ENCODE measurements at places on chromosomes 3 and 15.

DNA sequence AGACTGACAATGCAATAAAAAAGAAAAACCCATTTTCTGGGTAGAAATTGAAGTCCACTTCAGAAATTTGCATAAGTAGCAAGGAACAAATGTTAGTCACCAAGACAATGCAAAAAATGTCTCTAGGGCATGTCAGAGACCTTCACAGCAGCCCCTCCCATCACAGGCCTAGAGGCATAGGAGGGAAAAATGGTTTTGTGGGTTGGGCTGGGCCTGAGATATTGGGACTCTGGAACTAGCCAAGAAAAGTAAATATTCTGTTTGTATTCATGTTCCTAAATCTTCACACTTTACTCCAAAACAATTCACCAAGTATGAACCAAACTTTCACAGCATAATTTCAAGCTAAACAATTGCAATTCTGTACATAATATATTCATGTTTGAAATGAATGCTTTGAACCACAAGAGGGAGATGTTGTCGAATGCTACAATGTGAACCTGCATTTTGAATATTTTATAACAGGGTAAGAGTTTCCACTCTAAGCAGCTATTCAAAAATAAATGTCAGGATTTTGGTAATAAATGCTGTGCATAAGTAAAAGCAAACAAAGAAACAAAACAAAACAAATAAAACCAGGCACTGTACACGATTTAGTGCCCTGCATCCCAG, 429.2 kb downstream of the OTOL1 start:
- DNase-seq: no peak

DNA sequence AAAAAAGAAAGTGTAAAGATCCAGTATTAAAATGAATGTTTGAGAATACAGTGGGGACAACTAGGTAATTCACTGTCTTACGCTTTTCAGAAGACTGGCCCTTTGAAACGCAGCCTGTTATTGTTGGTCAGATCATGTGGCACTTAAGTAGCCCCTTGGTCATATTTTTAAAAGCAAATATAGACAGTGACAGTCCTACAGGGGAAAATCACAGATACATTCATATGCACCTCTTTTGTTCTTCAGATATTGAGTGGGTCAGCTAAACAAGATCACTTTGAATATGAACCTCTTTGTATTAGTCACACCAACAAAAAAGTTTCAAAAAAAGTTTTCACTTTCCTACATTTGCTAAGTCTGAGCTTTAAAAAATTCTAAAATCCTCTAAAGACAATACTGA, 36.0 kb downstream of the TIGIT start:
- DNase-seq: no peak

DNA sequence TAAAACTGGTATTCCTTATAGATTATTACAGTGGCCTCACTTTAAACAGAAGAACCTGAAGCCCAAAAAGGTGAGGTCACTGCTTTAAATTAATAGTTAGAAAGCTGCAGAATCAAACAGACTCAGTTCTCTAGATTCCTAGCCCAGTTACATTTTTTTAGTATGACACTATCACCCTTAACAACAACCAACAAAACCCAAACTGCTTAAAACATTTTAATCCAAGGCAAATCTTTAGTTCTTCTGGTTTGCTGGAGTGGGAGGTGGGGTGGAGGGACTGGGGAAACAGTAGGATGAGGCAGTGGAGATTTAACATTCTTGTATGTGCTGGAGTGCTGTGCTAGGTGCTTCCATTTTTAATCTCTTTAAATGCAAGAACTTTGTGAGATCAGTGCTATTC, 631.6 kb upstream of the KCNMB2 start:
- DNase-seq: no peak

- DNase-seq: no peak
These were observed 1.5 kb upstream of the NCK1 start for GRCh38 chr3:136860541-136860940.

- no peak for DNase-seq
These were observed 6.3 kb downstream of the EOMES start for GRCh38 chr3:27715863-27716262.

DNA sequence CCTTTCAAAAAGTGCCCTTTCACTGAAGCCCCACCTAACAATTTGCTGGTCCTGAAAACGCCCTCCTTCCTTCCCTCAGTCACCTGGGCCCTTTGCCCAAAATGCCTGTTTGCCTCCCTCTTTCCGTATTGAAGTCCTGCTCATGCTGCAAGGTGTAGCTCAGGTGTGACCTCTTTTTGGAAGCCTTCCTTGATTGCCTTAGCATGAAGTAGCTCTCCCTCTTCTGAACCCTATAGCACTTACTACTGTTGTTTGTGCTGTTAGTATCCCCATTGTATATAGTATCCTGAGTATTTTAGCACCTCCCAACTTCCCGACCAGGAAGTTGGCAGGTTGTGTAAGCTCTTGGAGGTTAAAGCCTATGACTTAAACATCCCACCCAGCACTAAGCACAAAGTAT, 1.7 kb downstream of the PLS1 start:
- DNase-seq: no peak

DNA sequence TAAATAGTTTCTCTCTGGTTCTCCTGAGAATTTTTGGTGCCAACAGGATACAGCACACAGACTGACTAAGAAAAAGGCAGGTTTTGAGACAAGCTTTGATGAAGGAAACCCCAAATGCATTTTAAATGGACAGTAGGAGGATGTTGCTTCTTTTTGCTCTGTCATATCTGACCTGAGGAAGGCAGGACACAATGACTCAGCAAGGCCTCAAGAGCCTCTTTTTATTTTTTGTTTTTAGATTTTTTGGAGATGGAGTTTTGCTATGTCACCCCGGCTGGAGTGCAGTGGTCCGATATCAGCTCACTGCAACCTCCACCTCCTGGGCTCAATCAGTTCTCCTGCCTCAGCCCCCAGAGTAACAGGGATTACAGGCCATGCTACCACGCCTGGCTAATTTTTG, 16.9 kb upstream of the KNG1 start:
- DNase-seq: no peak

- peak; percentile 29 for DNase-seq
These were observed 59.5 kb upstream of the CTSH start for GRCh38 chr15:79004336-79004735.

DNA sequence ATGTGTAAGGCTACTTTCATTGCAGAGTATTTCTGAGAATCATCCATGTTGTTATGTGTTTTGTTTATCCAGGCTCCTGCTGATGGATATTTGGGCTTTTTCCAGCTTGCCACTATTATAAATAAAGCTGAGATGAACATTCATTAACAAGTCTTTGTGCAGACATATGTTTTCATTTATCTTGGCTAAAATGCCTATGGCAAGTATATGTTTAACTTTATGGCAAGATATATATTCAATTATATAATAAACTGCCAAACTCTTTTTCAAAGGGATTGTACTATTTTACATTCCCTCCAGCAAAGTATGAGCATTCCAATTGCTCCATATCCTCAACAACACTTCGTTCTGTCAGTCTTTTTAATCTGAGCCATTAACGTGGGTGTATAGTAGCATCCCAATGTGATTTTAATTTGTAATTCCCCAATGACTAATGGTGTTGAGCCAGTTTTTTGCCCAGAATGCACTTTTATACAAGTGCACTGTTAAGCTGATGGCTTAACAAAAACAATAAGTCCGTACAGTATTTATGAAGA, 452.4 kb downstream of the SHQ1 start:
- DNase-seq: no peak

GRCh38 chr15:29126208-29126536, 143.4 kb downstream of the NSMCE3 start:
- DNase-seq: no peak

- DNase-seq: no peak
These were observed 111.1 kb downstream of the NUP210 start for GRCh38 chr3:13309004-13309403.

DNA sequence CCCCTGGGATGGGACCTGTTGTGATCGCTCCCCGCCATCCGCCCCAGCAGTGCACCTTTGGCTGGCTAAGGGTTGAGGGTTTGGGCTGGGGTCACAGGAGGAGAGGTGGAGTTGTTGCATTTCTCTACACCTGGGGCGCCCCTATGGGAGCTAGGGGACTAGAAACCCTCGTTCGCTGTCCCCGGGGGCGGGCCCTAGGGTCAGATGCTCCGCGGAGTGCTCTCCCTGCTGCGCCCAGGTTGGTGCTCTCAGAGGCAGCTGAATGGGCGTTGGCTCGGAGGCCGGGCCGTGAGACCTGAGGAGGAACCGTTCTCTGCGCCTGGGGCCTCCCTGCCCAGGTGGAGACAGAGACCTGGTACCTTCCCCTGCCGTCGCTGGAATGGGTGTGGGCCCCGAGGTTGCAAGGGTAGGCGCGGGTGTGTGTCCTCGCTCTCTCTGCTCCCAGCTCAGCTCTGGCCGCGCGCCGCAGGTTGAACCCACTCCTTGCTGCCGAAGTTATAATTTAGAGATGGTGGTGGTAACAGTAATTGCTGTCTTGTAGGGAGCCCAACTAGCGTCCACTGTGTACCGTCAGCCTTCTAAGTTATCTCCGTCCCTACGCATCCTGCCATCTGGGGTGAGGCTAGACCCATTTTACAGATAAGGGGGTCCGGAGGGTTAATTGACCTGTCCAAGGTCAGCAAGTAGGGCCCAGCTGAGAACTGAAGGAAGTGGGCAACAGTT, 965 bp downstream of the FLNB start:
- DNase-seq: no peak

DNA sequence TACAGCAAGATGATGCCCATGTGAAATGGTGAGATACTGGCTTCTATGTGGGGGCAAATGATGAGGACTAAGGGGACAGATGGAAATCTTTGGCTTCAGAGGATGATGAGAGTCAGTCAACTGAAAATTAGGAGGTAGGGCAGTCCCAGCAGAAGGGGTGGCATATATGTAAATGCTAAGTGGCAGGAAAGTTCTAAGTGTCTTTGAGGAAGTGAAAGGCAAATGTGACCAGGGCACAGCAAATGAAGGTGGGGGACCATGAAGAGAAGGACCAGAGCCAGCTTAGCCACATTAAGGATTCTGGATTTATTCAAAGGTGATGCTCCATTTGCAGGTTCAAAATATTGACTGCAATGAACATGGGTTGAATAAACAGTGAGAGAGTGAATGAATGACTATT, 29.2 kb upstream of the LIMD1 start:
- no peak for DNase-seq

DNA sequence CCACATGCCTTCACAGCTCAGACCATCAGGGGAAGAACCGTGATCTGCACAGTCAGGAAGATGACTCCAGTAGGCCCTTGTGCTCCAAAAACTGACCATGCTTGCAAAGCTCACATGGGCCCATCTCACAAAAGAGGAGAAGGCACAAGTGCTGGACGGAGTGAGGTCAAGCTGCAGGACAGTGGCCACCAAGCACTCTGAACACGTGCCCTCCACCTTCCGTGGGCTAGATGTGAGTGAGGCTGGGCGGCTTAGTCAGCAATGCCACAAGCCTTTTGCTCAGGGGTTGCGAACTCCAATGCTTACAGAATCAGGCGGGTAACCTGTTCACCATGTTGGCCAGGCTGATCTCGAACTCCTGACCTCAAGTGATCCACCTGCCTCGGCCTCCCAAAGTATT, 70.9 kb downstream of the SCN5A start:
- no peak for DNase-seq

GRCh38 chr15:57698991-57699390, 7.5 kb upstream of the POLR2M start:
- no peak for DNase-seq

GRCh38 chr3:172300862-172301261, 147.4 kb downstream of the GHSR start:
- DNase-seq: no peak

DNA sequence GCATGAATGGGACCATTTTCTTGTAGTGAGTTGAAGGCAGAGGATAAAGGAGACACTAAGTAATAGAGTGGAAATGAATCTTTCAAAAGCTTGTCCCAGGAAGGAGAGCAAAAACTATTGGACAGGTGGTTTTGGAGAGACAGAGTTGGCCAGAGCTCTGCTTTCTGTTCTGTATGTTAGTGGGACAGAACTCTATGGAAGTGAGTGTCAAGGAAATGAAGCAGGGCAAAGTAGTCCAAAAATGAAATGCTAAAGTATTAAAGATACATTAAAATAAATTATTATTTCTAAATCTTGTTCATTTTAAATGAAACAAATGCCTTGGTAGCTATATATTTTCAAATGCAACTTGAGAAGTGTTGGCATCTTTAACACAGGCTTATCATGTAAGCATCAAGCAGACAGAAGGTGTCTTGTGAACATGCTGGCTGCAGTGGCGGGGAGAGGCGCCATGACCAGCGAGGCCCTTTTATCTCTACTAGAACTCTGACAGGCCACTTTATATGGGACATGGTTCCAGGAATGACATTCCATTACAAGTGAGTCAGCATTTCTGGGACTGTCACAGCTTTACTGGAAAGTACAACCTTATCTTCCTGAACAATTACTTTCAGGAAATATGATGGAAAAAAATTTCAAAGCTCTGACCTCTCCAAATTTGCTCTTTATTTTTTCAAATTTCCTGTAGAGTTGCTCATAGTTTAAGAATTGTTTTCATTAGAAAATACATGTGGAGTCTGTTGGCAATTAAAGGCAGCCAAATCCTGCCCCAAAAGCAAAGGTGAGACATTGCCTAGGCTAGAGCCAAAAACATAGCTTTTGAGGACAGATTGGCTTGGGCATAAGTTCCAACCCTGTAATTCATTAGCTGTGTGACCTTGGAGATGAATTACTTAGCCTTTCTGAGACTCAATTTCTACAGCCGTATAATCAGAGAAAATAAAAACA, 106.5 kb downstream of the ECT2 start:
- no peak for DNase-seq

DNA sequence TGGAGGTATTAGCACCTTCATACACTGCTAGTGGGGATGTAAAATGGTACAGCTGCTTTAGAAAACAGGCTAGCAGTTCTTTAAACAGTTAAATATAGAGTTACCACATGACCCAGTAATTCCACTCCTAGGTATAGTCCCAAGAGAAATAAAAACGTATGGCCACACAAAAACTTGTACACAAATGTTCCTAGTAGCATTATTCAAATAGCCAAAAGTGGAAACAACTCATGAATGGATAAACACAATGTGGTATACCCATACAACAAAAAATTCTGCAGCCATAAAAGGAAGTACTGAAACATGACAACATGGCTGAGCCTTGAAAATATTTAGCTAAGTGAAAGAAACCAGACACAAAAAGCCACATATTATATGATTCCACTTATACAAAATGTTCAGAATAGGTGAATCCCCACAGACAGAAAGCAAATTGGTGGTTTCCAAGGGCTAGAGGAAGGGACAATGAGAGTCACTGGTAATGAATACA, 40.8 kb upstream of the KLF13 start:
- DNase-seq: no peak

GRCh38 chr15:58329781-58330671, 101.8 kb upstream of the LIPC start:
- DNase-seq: no peak

- DNase-seq: no peak
These were observed 68.1 kb upstream of the SH3GL3 start for GRCh38 chr15:83378921-83379578.

- DNase-seq: peak; percentile 54
These were observed 1033.7 kb downstream of the ROBO1 start for GRCh38 chr3:78734048-78734637.

Data from GM04504 (cell line).